ENCODE measurements at places on chromosomes 2 and 18.

- H3K27ac ChIP-seq, result peak overlapping the region; percentile 24
- peaks cover 91% of the 10 kb centered on the region for H3K36me3 ChIP-seq
- no peaks in the 10 kb centered on the region for H3K27me3 ChIP-seq
- peaks cover 54% of the 10 kb centered on the region for H3K4me1 ChIP-seq
- DNase-seq, result no peak
- no peak overlapping the region for H3K4me3 ChIP-seq
Measured at GRCh38 chr2:190978389-190979053, 35.5 kb downstream of the STAT1 start.

DNA sequence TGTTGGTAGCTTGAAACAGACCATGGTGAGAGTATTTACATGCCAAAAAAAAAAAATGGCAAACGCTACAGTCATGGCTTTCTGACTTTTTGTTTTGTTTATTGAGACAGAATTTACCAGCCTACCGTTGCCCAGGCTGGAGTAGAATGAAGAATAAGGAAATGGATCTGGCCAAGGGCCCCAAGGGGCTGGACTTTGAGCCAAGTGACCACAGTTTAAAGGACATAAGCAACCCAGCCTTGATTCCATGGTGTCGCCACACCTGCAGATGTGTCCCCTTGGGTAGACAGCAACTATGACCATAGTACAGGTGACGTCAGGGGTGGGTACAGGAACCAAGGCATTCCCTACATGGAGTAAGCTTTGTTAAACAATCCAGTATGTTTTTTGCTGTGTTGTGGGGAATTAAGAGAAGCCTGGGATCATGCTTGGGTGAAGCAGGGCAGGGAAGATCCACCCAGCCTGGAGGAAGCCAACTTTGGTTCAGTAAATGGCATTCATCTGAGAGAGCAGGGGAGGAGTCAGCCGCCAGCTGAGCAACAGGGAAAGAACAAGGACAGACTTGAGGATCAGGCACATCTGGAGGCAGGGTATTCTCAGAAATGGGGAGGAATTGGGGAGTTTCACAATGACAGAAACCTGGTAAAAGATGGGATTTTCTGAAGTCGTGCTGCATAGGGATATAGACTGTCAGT is 110.3 kb upstream of the SH3BP4 start:
- no peaks in the 10 kb centered on the region for H3K4me1 ChIP-seq
- H3K27ac ChIP-seq, result no peak overlapping the region
- H3K27me3 ChIP-seq, result peaks cover 7% of the 10 kb centered on the region
- no peak overlapping the region for H3K4me3 ChIP-seq

GRCh38 chr2:237044281-237044680 is 41.4 kb upstream of the COPS8 start:
- peaks cover 2% of the 10 kb centered on the region for H3K27me3 ChIP-seq
- H3K4me1 ChIP-seq, result no peaks in the 10 kb centered on the region
- no peak overlapping the region for H3K4me3 ChIP-seq

- no peaks in the 10 kb centered on the region for H3K27me3 ChIP-seq
- no peak overlapping the region for H3K4me3 ChIP-seq
- no peaks in the 10 kb centered on the region for H3K36me3 ChIP-seq
- no peak overlapping the region for H3K27ac ChIP-seq
- H3K4me1 ChIP-seq, result no peaks in the 10 kb centered on the region
Measured at GRCh38 chr2:7809640-7810039, 872.2 kb upstream of the ID2 start.

DNA sequence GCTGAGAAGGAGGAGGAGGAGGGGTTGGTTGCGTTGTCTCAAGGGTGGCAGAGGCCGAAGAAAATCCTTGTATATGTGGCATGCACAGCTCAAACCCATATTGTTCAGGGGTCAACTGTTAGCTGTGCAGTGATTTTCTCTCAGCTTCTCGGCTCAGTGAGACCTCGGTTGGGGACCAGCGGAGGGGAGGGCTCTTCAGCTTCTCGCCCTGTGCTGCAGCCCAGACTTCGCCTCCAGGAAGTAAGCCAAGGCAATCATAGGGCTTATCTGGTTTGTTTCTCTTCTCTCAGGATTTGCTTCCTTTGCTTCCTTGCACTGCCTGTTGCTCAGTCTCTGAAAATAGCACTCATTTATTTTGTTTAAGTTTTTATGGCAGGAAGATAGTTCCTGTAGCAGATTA is 85.5 kb downstream of the SOWAHC start:
- H3K27ac ChIP-seq, result no peak overlapping the region
- no peaks in the 10 kb centered on the region for H3K36me3 ChIP-seq
- H3K4me1 ChIP-seq, result peaks cover 4% of the 10 kb centered on the region
- peaks cover 20% of the 10 kb centered on the region for H3K27me3 ChIP-seq

Data from activated CD4-positive, alpha-beta memory T cell treated with anti-CD3 and anti-CD28 coated beads for 36 hours (primary cell).